ENCODE measurements at places on chromosomes 4 and X. TPM values are rescaled to one million over a fixed set of nuclear protein-coding genes. Genes with fewer than 3 reads are reported as not detected.
A peak's percentile ranks its signal among the peaks of the same experiment; 100 is the strongest.

Gene FRG2
- polyA plus RNA-seq, result not detected

- DNase-seq, result no peak
These were observed 113.0 kb downstream of the ARX start for GRCh38 chrX:24902806-24903205.

- no peak for DNase-seq
These were observed 34.7 kb upstream of the SORCS2 start for GRCh38 chr4:7157666-7158065.

- peak; percentile 36 for DNase-seq
These were observed 62.5 kb upstream of the GPR174 start for GRCh38 chrX:79081895-79082512.

DNA sequence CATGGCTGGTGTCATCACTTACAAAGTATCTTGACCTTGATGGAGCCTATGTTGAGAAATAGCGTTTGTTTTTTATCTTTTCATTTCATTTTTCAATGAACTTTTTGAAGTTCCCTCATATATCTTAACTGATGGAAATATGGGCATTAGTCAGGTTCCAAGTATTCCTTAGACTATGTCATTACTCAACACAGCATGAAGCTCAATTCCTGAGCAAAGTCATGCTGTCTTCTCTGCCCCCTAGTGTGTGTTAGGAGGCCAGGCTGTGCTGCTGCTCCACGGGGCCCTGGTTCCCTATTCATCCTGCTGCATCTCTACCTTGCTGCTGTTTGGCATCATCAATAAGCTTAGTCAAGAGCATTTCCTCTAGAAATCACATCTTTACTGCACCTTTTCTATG lies 40.9 kb downstream of the GPR143 start:
- DNase-seq, result no peak

GRCh38 chr4:38233727-38234480 lies 273.7 kb downstream of the PTTG2 start:
- DNase-seq, result no peak

- DNase-seq, result no peak
These were observed 179.8 kb downstream of the SLIT2 start for GRCh38 chr4:20431543-20431951.

Gene PRKG2
- polyA plus RNA-seq, result 6.0 TPM

DNA sequence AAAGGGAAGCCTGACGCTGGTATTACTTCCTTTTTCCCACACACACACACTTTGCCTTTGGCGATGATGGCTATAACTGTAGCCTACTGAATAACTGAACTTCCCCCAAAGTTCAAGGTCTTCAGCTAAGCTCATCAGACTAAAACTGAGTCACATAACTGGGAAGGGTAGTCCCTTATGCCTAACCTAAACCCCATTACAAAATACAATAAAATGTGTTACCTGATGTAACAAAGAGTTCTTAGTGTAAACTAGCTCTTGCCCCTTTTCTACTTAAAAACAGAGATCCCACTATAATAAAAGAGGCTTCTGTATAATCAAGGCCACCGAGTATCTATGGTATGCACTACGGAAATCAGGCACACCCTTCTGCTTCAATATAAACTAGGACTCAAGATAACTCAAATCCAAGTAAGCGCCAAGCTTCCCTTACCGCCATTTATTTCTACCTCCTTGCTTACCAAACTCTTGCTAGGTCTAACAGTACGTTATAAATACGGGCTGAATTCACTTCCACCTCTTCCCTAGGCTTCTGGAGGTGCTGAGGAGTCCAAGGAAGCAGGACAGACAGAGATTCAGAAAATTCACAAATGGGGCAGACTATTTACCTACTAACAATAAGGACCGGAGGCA lies 2.4 kb downstream of the OTUD4 start:
- no peak for DNase-seq

- no peak for DNase-seq
These were observed 80.1 kb downstream of the TLL1 start for GRCh38 chr4:165953181-165953580.

Gene TMPRSS11B
- 0.13 TPM for polyA plus RNA-seq

Gene CT47B1
- polyA plus RNA-seq, result not detected

Gene SOD3
- 18.4 TPM for polyA plus RNA-seq

GRCh38 chrX:44705817-44706551 lies 137.8 kb upstream of the DUSP21 start:
- DNase-seq, result no peak

- DNase-seq, result no peak
These were observed 258.1 kb upstream of the NEIL3 start for GRCh38 chr4:177051473-177052060.

DNA sequence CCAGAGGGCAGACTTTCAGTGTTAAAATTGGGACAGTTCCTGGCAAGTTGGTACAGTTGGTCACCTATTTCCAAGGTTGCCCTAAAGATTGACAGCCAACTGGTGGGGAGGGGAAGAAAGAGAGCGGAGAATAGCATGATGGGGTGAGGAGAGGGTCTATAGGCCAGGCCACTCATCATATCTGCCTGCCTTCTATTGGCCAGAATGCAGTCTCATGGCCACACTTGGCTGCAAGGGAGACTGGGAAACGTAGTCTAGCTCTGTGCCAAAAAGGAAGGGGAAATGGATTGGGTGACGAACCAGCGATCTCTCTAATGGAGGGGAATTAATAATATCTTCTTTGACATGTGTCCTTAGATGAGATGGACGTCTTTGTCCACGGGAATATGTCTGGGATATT lies 197.4 kb upstream of the ATP6AP2 start:
- DNase-seq, result no peak

DNA sequence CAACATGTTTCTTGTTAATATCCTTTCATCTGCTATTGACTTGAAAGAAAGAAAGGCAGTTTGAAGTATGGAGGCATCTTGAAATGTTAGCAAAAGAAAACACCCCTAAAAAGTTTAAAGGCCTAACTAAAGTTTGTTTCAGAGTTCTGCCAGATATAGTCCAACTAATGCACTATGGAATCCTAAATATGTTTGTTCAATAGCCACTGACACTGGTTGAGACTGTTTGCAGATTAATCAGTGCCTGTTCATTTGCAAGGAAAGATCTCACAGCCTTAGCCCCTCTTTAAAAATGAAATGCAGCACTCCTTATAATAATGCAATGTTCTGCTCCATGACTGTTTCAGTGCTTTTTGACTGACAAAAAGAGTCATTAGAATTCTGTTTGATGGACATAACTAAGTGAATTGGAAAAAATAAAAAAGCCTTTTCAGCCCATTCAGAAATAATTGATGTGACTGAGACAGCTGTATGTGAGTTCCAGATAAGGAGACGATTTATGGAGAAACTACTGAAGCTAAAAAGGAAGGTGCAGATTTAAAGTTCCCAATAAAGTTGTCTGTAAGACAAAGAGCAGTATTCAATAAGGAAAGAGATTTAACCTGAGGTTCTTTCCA lies 192.0 kb downstream of the PCDH7 start:
- DNase-seq, result no peak

Gene RAB33A
- 0.93 TPM for polyA plus RNA-seq

Gene SYNPO2
- polyA plus RNA-seq, result 4.2 TPM

DNA sequence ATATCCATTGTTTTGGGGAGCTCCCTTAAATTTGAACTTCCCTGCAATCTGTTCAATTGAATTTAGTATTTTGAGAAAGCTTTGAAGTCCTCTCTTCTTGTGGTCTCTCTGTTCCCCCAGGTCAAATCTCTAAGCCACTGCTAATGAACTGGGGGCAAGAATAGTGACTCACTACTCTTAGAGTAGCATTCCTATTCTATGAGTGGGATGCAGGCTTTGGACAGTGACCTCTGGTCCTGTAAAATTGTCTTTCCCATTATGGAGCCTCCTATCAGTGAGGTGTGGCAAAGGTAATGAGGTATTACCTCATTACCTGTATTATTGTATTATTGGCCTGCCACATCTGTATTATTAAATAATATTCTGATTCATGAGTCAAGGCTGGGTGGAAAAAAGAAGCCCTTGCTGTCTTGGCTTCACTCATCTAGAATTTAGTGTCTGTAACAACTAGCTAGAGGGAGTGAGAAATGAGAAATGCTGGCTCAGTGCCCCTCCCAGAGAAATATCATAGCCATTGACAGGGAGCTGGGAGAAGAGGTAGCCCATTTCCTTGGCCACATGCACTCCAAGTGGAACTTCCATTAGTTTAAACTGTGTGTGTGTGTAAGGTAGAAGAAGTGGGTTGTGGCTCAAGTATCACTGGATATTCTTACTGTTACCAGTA lies 393.9 kb upstream of the CTSO start:
- no peak for DNase-seq

Gene TRPC5OS
- not detected for polyA plus RNA-seq

DNA sequence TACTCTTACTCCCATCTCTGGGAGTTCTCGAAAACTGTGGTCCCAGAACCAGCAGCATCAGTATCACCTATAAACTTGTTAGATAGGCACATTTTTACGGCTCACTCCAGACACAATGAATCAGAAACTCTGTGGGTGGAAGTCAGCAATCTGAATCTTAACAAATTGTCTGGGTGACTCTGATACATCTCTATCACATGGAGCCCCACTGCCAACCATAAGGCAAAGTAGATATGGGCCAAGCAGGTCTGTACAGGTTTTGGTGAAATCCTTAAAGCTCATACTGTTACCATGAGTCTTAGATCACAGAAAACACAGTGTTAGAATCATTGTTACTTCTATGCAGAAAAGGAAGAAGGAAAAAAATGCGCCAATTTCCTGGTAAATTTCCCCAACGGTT lies 122.5 kb upstream of the HCCS start:
- no peak for DNase-seq

Data from left lung (tissue), 14 donors.